GM12865 (cell line): ENCODE measurements at places on chromosomes 12 and 14.

DNA sequence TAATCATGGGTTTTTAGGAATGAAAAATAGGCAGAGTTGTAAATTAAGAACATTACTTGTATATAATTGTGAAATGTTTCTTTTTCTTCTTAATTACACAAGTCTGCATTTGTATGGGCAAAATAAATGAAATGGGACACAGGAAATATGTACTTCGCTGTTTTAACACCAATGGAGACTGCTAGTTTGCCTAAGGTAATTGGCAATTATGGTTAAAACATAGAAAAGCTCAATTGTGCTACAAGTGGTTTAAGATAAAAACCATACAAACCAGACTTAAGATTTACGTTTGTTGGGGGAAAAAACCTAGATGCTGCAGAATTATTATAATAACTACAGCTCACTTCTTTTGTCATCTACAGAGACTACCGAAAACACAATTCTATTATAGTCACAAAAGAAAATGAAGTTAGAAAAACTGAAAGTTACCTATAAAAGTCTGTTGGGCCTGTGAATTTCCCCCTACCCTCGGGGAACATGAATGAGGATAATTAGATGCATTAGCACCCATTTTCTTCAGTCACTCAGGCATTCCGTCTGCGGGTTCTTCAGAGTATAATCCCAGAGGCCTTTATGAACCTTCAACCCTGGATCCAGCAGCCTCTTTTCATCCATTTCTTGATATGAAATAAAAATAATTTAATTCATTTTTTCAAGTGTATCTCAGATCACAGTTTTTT lies 37.2 kb downstream of the BTBD7 start:
- DNase-seq: no peak

- DNase-seq: no peak
Measured at GRCh38 chr12:76277480-76277879, 70.7 kb downstream of the BBS10 start.

- peak; percentile 60 for DNase-seq
Measured at GRCh38 chr14:73787486-73788316, 63.9 kb upstream of the PTGR2 start.

- no peak for DNase-seq
Measured at GRCh38 chr12:38289396-38289795, 27.2 kb upstream of the ALG10B start.

- DNase-seq: no peak
Measured at GRCh38 chr12:57342207-57342691, 88.6 kb downstream of the R3HDM2 start.

DNA sequence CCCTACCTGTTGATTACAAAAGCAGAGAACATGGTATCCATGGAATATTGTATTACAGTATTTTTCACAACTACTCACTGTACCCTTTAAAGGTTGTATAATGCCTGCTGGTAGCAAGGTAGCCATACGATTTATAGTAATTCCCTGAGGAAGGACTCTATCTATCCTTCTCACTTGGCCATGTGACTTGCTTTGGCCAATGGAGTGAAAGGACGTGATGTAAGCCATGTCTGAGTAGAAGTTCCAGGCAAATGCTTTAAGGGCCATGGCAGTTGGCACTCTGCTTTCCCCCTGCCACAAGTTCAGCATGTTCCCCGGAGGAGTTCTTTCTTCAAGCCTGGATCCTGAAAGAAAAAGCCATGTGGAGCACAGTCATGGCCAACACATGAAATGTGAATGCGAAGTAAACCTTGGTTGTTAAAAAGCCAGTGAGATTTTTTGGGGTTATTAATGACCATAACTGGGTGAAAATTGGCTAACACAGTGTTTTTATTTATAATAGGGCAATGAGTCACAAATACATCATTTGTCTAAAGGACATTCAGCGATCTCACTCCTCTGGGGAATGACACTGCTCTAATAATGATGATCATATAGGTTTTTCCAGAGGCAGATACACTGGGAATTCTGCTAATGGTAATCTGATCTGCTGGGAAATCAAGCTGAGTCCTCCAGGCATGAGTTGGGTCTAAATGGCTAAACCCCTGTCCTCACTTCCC lies 67.4 kb upstream of the SLC38A2 start:
- DNase-seq: no peak
